ENCODE measurements at places on chromosomes 1 and 21.

DNA sequence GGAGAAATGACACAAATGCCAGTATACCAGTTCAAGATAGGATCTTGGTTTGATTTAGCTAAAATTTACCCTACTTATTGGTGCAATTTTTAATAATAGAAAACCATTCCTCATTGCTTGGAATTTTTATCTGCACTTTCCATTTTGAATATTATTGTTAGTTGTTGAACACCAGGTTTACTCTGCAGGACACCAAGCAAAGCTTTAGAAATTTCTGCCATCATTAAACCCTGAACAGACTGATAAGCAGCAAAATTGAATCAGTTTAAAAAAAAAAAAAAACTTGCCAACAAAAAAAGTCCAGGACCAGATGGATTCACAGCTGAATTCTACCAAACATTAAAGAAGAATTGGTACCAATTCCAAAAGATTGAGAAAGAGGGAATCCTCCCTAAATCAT, 71.5 kb downstream of the POU2F1 start:
- no peak for DNase-seq

DNA sequence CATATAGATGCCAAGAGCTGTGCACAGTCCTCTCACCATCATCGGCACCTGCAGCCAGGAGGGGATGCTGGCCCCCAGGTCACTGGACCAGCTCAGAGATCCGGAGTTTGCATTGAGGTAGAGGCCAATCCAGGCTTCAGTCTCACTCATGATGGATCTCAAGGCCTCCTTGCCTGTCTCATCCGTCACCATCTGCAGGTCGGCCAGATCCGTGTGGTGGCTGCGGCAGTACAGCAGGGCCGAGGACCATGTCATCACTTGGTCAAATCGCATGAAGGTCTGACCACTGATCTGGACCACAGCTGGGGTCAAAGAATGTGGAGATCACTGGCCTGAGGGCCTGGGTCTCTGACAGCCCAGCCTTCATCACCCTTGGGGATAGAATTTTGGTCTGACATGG, 6.6 kb downstream of the CLEC20A start:
- DNase-seq = no peak

DNA sequence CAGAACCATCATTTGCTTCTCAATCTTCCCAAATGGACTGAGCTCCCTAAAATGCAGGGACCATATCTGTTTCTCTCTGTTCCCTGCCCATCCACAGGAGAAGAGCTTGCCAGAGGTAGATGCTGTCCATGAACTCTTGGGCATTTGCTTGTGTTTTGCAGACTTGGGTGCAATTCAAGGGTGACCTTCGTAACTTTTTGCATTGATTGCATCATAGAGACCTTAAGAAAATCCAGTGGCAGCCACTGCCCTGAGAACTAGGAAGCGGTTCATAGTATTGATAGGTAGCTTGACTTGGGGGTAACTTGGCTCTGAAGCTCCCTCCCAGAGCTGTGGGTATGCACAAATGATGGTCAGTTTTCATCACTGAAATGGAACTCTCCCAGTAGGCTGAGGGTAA, 34.3 kb upstream of the EDEM3 start:
- no peak for DNase-seq

DNA sequence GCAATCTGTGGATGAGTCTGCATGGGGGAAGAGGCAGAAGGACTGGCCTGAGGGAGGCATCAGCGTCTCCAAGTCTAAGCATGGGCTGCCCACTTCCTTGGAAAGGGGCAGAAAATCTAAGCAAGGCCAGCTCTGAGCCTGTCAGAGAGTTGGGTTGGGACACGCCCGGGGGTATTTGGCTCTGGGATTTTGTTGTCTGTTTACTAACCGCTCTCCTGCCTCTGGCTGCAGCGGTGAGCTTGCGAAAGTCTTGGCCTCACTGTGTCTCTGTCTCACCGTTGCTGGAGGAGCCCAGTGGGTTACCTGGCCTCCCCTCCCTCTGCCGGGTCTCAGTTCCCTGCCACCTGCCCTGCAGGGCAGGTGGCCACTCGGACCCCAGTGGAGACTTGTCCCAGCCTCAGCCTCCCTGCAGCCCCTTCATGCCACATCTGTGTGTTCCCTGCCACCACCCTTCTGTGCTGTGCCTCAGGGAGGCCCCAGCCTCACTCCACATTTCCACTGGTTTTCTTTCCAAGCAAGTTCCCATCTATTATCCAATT, 33.7 kb downstream of the EDN2 start:
- no peak for DNase-seq

GRCh38 chr1:180155182-180155682, 563 bp downstream of the QSOX1 start:
- DNase-seq = no peak

GRCh38 chr1:161193561-161194235, 5.2 kb downstream of the ADAMTS4 start:
- no peak for DNase-seq

GRCh38 chr1:26581287-26581651, 51.7 kb downstream of the RPS6KA1 start:
- no peak for DNase-seq

GRCh38 chr1:195591917-195592672, 1016.1 kb downstream of the KCNT2 start:
- DNase-seq = peak; percentile 71

- no peak for DNase-seq
Measured at GRCh38 chr21:33936301-33937038, 20.9 kb upstream of the ATP5PO start.

GRCh38 chr1:160438317-160438918, 38.1 kb downstream of the VANGL2 start:
- DNase-seq = no peak

- no peak for DNase-seq
Measured at GRCh38 chr1:212260557-212261355, 24.5 kb upstream of the PPP2R5A start.

DNA sequence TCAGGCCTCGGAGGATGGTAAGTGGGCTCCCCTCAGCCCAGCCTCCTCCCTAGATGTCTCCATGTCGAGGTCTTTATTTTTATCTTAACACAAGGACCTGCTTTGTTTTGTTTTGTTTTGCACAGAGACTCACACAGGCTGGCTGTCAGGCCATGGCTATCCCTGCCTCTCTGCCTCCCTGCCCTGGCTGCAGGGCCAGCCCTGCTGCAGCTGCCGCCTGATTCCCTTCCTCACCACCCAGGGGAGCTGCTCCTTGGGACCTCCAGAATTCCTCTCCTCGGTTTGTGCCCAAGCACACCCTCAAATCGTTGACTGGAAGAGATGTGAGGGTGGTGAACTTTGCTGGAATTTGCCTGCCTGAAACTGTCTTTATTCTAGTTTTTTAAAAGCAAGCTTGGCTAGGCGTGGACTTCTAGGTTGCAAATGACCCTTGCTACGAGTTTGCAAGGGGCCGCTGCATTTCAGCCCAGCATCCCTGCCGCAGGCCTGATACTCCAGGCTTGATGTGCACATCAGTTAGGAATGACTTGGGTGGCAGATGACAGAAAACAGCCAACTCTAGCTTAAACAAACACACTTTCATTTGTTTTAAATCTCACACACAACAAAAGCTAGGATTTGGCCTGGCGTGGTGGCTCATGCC, 37.1 kb downstream of the WNT9A start:
- DNase-seq = no peak

DNA sequence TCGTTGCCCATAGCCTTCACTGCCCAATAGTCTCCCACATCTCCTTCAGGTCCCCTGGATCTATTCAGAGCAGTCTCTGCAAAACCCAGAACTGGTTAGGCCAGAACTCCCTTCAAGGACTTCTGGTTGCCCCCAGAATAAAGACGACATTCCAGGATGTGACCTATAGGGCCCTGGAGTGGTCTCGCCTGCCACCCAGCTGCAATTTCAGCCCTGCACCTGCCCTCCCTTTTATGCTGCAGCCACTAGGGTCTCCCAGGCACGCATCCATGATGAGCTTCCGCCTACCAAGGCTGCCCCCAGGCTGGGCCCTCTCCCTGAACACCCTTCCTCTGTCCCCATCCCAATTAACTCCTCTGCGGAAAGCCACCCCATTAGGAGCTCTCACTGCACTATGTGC, 7.2 kb upstream of the TSPEAR start:
- no peak for DNase-seq

- DNase-seq = no peak
Measured at GRCh38 chr1:160374306-160375110, 7.6 kb downstream of the NHLH1 start.

- no peak for DNase-seq
Measured at GRCh38 chr1:119948342-119949214, 52.3 kb upstream of the ADAM30 start.

GRCh38 chr1:9249534-9250410, 15.2 kb downstream of the H6PD start:
- no peak for DNase-seq
